ENCODE measurements at places on chromosomes 4 and X.

- peak; percentile 11 for DNase-seq
Measured at GRCh38 chrX:24347881-24348280, 12.6 kb upstream of the SUPT20HL1 start.

GRCh38 chrX:77628294-77629025, 157.6 kb downstream of the ATRX start:
- DNase-seq: no peak

DNA sequence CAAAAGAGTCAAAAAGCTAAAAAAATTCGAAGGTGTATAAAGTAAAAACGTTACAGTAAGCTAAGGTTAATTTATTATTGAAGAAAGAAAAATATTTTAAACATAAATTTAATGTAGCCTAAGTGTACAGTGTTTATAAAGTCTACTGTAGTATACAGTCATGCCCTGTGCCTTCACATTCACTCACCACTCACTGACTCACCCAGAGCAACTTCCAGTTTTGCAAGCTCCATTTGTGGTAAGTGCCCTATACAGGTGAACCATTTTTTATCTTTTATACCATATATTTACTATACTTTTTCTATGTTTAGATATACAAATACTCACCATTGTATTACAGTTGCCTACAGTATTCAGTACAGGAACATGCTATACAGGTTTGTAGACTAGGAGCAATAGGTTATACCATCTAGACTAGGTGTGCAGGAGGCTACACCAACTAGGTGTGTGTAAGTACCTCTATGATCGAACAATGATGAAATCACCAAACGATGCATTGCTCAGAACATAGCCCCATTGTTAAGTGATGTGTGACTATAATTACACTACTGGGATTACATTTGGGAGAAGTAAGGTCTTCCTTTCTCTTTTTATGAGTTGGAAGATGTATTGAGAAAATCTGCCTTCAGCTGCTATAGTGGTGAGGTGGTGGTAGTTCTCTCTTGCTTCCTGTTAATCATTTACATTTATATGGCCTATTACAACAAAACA, 27.2 kb downstream of the TMSB4X start:
- no peak for DNase-seq

DNA sequence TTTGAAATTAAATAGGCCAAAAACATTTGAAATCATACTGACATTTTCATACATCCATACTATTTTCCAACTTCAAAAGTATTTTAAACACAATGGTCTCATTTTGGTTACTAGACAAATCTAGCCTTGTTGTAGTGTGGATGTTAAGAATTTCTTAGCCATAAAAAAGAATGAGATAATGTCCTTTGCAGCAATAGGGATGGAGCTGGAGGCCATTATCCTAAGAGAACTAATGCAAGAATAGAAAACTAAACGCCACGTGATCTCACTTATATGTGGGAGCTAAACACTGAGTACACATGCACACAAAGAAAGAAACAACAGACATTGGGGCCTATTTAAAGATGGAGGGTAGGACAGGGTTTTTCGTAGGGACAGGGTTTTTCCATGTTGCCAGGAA, 153.8 kb downstream of the CCSER1 start:
- no peak for DNase-seq

DNA sequence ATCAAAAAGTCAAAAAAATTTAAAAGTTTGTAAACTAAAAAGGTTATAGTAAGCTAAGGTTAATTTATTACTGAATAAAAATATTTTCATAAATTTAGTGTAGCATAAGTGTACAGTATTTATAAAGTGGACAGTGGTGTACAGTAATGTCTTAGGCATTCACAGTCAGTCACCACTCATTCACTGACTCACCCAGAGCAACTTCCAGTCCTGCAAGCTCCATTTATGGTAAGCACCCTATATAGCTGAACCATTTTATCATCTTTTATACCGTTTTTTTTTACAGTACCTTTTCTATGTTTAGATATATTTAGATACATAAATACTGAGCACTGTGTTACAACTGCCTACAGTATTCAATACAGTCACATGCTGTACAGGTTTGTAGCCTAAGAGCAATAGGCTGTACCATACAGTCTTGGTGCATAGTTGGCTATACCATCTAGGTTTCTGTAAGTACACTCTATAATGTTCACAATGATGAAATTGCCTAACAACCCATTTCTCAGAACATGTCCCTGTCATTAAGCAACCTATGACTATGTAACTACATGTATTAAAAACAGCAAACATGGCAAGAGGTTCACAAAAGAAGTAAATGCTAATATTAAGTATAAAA, 18.6 kb downstream of the ACSL4 start:
- peak; percentile 40 for DNase-seq

- DNase-seq: no peak
Measured at GRCh38 chr4:7104366-7105031, 36.6 kb upstream of the GRPEL1 start.

- DNase-seq: no peak
Measured at GRCh38 chr4:181592221-181592745, 650.9 kb upstream of the TENM3 start.

GRCh38 chr4:170729236-170729635, 639.5 kb upstream of the AADAT start:
- DNase-seq: no peak

- no peak for DNase-seq
Measured at GRCh38 chr4:111923786-111924185, 221.5 kb upstream of the FAM241A start.

DNA sequence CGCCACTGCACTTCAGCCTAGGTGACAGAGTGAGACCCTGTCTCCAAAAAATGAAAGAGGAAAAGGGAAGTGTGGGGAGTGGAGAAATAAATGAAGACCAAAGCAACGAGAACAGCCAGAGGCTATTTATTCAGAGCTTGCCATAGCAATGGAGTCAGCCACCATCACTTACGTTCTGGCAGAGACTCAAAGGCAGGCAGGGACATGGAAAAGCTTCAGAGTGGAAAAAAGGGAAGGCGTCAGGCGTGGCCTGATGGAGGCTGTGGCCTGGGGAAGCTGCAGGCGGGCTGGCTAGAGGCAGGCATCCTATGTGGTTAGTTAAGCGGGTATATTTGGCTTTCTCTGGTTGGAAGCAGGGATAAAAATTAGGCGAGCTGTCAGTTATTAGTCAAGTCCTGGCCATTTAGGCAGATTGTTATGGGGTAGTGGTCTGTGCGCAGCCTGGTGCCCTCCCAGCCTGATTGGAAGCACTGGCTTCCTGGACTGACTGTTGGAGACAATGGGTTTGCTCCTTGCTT, 73.3 kb downstream of the DCTD start:
- no peak for DNase-seq

GRCh38 chrX:24799078-24799477, 105.4 kb downstream of the POLA1 start:
- no peak for DNase-seq

GRCh38 chrX:110665223-110666002, 130.2 kb downstream of the CHRDL1 start:
- DNase-seq: no peak

DNA sequence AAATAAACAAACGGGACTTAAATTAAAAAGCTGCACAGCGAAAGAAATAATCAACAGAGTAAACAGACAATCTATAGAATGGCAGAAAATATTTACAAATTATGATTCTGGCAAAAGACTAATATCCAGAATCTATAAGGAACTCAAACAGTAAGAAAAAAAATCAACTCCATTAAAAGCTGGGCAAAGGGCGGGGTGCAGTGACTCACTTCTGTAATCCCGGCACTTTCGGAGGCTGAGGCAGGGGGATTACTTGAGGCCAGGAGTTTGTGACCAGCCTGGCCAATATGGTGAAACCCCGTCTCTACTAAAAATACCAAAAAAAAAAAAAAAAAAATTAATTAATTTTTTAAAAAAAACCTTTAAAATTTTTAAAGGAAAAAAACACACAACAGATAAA, 109.0 kb downstream of the ATP11C start:
- DNase-seq: no peak

GRCh38 chrX:43735957-43736356, 79.9 kb downstream of the MAOA start:
- no peak for DNase-seq

- DNase-seq: no peak
Measured at GRCh38 chr4:132707955-132708354, 441.1 kb upstream of the PCDH10 start.

DNA sequence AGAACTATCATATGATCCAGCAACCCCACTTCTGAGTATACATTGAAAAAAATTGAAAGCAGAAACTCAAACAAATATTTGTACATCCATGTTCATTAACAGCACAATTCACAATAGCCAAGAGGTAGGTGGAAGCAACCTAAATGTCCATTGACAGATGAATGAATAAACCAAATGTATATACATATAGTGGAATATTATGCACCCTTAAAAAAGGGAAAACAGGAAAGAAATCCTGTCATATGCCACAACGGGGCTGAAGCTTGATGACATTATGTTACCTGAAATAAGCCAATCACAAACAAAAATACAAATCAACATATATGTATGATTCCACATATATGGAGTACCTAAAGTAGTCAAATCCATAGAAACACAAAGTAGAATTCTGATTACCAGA, 68.0 kb downstream of the ZAR1 start:
- DNase-seq: no peak

GRCh38 chrX:154019061-154019621, 561 bp downstream of the IRAK1 start:
- DNase-seq: no peak

GRCh38 chr4:138757432-138757831, 258.1 kb upstream of the NOCT start:
- no peak for DNase-seq

GRCh38 chr4:86014599-86014998, 345.3 kb downstream of the MAPK10 start:
- DNase-seq: no peak

- DNase-seq: no peak
Measured at GRCh38 chr4:70359115-70359661, 1.4 kb upstream of the SMR3A start.

GRCh38 chrX:41932885-41933284, 9.5 kb upstream of the CASK start:
- no peak for DNase-seq

DNA sequence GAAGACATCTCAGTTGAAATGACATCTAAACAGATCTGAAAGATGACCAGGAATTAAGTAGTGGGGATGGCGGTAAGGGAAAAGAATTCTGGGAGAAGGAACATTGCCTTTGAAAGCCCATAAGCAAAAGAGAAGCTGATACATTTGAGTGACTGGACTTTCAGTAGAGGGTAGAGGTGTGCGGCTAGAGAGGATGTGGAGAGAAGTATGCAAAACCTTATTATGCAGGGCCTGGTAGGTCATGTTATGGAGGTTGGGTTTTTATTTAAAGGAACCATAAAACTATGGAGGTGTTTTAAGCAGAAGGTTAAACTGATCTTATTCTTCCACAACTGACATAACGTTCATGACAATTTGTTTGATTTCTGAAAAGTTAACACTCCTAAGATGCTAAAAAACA, 36.3 kb downstream of the RPS6KA3 start:
- DNase-seq: no peak

DNA sequence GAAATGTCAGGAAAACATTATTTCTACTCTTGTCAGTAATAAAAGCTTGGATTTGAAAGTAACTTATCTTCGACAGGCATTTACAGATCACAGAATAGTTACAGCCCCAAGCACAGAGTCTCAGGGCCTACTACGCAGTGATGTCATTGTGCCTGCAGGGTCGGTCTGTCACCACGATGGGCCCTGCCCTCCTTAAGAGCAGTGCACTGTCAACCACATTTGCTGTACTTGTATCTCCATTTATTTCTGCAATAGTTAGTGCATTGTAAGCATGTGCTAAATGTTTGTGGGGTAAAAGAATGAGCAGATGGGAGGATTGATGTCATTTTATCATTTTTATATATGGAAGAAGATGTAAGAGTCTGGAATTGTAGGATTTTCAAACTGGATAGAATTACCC, 13.6 kb upstream of the CCKAR start:
- DNase-seq: no peak

- DNase-seq: no peak
Measured at GRCh38 chrX:112785344-112785743, 55.3 kb downstream of the AMOT start.

GRCh38 chr4:150268444-150268843, 190.2 kb downstream of the DCLK2 start:
- no peak for DNase-seq

GRCh38 chrX:16827225-16827624, 41.0 kb downstream of the TXLNG start:
- DNase-seq: no peak

- no peak for DNase-seq
Measured at GRCh38 chr4:122602277-122603142, 18.4 kb downstream of the IL21 start.

- no peak for DNase-seq
Measured at GRCh38 chr4:57865264-57865663, 755.1 kb upstream of the IGFBP7 start.

DNA sequence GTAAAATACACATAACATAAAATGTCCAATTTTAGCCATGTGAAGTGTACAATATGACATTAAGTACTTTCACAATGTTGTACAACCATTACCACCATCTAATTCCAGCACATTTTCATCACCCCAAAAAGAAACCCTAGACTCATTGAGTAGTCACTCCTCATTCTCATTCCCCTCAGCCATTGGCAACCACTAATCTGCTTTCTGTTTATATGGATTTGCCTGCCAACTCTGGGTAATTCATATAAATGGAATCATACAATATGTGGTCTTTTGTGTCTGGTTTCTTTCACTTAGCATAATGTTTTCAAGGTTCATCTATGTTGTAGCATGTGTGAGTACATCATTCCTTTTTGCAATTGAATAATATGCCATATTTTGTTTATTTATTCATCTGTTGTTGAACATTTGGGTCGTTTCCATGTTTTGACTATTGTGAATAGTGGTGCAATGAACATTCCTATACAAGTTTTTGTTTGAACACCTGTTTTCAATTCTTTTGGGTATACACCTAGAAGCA, 43.0 kb downstream of the EIF2S3 start:
- no peak for DNase-seq

- no peak for DNase-seq
Measured at GRCh38 chr4:33989820-33990443, 2254.4 kb downstream of the ARAP2 start.

- DNase-seq: no peak
Measured at GRCh38 chrX:70808942-70809940, 99.3 kb downstream of the TEX11 start.

DNA sequence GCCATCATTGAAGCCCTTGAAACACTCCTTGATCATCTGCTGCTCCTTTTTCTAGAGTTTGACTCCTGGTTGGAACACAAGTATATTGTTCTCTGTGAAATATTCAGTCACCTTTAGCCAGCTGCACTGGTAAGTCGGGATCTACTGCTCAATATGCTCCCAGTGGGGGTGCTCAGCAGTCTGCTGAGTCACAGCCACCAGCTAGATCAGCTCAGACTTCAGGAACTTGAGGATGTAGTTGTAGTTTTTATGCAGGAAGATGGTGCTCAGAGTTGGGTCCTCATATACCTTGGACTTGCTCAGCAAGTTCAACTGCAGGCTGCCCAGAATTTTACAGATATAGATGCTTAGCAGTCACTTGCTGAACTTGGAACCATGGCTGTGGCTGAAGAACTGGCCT, 202.5 kb upstream of the RPL34 start:
- no peak for DNase-seq

Data from retinal pigment epithelial cell (primary cell).